ENCODE measurements at places on chromosomes 1 and 21. TPM values are rescaled to one million over a fixed set of nuclear protein-coding genes. Genes with fewer than 3 reads are reported as not detected.

MATN1 gene
- 0.10 TPM for total RNA-seq

OPRD1 gene
- not detected for total RNA-seq

HTR6 gene
- 0.18 TPM for total RNA-seq

PLA2G2A gene
- total RNA-seq, result not detected

EPB41 gene
- 5.1 TPM for total RNA-seq

GBP4 gene
- not detected for total RNA-seq

CKS1B gene
- 338 TPM for total RNA-seq
